ENCODE measurements at places on chromosomes 13 and 19.
A peak's percentile ranks its signal among the peaks of the same experiment; 100 is the strongest.

GRCh38 chr13:75486146-75487062 lies 4.4 kb upstream of the TBC1D4 start:
- DNase-seq = no peak

GRCh38 chr13:40662866-40663265 lies 3.6 kb downstream of the FOXO1 start:
- no peak for DNase-seq

DNA sequence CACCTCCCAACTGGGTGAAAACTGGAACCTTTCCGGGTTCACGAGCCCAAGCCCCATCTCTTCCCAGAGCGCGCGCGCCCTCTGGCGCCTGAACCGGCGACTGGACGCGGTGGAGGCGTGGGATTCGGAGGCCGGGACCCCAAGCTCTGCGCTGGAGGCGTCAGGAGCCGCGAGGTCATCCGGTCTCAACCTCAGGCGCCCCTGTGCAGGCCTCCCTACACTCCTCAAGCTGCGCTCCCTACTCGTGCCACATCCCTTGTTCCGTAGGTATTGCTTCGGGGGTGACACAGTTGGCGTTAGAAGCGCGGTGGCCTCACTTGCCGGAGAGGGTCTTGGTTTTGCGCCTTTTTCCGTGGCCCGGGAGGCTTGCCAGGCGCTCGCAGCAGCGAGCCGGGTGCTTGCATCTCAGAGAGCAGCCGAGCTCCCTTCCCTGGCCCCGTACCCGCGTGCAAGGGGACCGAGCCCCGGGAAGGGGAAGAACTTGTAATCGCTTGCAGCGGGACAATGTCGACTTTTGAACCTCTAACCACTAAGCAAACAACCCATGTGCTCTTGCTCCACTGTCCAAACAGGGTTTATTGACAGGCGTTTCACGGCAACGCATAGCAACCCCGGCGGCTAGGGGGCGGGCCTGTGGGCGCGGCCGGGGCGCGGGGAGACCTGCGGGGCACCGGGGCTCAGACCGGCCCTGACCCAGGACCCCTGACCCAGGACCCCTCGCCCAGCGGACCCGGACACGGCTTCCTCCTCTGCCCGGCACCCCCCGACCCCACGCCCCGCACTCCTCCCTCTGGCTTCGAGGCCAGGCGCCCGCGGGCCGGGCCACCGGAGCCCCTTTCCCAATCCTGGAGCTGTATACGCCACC lies 8.5 kb downstream of the CDX2 start:
- DNase-seq = no peak

DNA sequence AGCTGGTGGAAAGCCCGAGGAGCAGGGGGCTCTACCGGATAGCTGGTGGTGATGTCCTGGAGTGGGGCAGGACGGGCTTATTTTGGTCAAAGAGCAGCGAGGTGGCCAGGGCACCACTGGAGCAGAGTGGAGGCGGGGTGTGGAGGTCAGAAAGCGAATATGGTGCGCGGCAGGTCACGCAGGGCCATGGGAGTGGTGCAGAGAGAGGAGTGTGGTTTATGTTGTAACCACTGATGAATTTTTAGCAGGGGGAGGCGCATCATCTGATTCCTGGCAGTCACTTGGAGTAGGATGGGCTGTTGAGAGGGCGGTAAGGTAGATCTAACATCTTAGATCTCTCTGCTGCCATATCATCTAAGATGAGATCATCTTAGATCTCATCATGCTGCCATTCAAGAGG lies 1.4 kb upstream of the ZNF414 start:
- DNase-seq = peak; percentile 77

DNA sequence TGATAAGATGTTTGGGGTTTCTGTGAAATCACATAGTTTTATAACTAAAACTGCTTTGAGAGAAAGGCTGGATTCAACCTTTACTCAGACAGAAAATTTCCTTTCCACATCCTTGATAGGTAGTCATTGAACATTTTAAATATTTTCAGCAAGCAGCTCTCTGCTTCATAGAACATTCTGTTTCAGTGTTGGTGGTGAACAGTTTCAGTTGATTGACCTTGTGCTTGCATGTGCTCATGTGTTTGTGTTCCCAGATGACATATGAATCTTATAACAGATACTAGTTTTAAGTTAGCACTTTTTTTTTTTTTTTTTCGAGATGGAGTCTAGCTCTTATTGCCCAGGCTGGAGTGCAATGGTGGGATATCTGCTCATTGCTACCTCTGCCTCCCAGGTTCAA lies 290.1 kb downstream of the HS6ST3 start:
- DNase-seq = no peak

GRCh38 chr13:31242367-31242766 lies 42.6 kb downstream of the B3GLCT start:
- DNase-seq = no peak

DNA sequence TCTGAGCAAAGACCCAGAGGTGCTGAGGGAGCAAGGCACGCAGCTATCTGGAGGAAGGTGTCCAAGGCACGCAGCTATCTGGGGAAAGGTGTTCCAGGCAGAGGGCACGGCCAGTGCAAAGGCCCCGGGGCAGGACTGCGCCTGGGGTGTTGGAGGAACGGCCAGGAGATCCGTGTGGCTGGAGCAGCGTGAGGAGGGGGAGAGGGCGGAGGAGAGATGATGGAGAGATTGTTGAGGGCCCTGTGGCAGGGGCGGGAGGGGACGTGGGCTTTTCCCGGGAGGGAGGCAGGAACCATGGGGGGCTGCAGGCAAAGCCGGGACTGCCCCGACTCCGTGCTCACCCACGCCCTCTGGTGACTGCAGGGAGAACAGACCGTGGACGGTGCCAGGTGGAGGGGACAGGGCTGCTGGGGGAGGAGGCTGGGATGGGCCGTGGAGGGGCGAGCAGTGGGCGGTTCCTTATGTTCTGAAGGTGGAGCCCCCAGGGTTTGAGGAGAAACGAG lies 13.3 kb upstream of the MISP start:
- peak; percentile 58 for DNase-seq

DNA sequence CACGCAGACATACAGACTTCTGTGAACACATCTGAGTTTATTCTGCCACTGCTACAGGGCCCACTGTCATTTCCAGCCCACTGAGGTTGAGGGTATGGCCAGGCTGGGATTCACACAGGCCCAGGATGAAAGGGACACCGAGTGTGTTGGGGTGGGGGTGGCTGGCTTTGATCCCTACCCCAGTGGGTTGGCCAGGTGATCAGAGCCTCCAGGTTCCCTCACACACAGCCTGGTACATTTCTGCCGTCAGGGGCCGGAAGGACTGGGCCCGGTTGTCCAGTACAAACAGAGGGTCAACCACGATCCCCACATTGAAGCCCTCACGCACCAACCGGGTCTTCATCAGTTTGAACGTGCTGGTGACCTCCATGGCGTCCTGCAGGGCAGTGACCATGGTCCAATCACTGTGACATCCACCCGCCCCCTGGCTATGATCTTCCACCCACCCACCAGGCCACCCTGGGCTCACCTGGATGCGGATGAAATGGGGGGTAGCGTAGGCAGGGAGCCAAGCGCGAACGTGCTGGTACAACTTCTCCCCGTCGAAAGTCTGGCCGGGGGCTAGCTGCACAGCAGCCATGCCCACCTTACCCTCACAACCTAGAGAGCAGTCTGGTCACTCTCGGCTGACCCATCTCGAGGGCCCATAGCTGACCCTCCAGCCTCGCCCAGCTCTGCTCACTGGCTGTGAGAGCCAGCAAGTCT lies 13.3 kb downstream of the SLC27A5 start:
- DNase-seq = no peak

DNA sequence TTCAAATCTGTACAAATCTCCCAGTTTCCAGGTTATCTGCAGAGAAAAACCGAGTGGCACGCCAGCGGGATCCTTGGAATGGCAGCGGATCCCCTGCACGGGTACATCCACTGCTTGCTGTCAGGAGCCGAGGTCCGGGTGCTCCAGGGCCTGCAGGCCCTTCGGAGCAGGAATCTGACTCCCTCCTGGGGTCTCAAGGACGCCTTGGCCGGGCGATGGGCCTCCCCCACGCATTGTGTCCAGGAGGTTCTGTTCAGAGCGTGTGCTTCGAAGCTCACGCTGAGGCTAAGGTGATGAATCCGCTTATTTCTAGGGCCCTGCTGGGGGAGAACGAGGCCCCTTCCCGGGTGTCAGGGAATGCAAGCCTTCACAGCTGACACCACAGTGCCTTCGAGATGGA lies 148.9 kb downstream of the SOX1 start:
- no peak for DNase-seq
